Stimulated activated CD4-positive, alpha-beta T cell treated with anti-CD3 and anti-CD28 coated beads, TNF-alpha, amount 100 ng/mL, for 1 hour (primary cell): ENCODE measurements at places on chromosomes 13 and 19.

DNA sequence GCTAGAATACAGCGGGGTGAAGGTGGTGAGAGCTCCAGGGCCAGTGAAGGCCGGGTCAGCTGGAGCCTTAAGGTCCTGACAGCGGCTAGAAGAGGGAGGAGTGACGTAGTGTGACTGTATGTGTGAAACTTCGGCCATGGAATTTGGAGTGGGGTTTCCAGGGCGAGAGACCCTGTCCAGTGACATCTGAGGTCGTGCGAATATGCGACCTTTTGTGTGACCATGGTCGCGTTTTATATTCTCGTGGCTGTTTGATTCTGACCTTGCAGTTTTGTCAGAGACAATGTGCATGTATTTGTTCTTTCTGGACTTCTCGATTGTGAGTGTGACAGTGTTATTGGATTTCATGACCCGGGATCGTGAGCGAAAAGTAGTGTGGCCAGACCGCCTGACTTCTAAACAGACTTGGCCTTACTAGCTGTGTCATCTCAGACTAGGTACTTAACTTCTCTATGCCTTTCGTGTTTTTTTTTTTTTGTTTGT is 405 bp upstream of the ZNF569 start:
- DNase-seq = no peak

DNA sequence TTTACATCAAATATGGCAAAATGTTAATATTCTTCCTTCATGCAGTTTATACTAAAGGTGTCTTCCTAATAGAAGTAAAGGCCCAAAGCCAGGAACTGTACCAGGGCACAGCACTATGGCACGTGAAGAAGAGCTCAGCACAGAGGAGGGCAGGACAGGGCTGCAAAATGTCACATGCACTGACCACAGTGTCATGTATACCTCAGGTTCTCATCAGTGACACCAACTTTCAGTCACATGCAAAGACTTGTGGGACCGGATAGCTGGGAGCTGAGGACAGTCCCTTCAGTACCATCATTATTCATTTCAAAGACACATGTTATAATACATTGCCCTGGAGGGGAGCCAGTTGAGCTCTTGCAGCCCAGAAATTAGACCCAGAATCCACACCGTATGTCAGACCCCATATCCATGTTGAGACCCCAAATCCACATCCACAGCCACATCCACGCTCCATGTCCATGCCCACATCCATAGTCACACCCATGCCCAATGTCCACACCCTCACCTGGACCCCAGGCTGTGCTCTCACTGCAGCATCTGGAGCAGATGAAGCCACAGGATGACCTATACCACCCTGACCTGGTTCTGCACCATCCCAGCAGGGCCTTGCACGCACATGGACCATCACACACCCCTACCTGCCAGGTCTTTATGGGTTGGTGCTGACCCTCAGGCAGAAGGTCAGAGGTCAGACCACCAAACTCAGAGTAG is 111.8 kb downstream of the TUBA3C start:
- no peak for DNase-seq

GRCh38 chr13:25771641-25772478 is 280.0 kb downstream of the SHISA2 start:
- DNase-seq = no peak

GRCh38 chr19:50896591-50897190 is 14.5 kb downstream of the KLK4 start:
- no peak for DNase-seq

DNA sequence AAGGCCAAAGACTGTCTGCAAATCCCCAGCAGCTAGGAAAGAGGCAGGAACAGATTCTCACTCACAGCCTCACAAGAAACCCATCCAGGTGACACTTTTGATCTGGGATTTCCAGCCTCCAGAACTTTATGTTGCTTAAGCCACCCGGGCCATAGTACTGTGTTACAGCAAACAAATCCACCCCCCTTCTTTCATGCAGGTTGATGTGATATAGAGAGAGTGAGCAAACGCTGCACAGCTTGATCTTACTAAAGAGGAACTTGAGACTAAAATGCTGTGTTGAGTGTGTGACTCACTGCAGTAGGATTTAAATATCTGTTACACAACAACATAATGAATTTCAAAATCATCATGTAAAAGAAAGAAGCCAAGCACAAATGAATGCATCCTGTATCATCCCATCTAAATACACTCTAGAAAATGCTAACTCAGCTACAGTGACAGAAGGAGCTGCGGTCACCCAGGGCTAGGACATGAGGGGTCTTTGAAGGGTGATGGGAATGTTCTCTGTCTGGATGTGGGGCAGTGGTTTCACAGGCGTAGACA is 32.2 kb downstream of the RCBTB2 start:
- no peak for DNase-seq

DNA sequence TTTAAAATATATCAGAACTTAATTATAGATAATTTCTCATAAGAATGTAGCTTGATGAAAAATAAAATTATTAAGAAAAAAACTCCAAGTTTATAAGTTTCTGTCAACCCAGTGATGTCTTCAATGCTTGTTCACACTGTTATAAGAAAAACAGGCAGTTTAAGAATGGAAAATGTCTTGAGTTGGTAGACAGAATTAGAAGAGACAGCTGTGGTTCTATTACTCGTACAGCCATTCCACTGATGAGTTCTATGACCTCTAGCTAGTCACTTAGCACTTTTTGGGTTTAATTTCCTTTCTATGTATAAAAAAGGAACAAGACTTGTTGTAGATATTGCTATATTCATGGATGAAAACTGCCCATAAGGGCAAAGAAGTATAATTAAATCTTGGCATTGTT is 1013.1 kb upstream of the ATXN8OS start:
- DNase-seq = no peak

- DNase-seq = no peak
Measured at GRCh38 chr13:29436721-29437280, 158.7 kb downstream of the SLC7A1 start.

GRCh38 chr19:9881720-9882119 is 46.6 kb downstream of the PIN1 start:
- no peak for DNase-seq
